ENCODE measurements at places on chromosomes 2 and 18.

DNA sequence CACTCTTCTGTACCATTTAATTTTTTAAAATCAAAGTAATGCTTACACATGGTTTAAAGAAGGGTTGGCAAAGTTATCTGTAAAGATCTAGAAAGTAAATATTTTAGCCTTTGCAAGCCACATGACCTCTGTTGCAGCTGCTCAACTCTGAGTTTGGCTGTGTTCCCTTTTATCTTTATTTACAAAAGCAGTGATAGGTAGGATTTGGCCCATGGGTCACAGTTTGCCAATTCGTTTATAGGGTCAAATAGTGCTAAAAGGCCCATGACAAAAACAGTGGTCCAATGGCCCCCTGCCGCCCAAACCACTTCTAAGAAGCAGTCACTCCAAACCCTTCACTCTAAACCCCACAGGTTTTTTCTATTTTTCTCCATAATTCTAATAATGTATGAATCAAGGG lies 124.8 kb downstream of the PARD3B start:
- no peak for DNase-seq

GRCh38 chr2:217220228-217221013 lies 360.6 kb upstream of the TNP1 start:
- DNase-seq, result no peak

DNA sequence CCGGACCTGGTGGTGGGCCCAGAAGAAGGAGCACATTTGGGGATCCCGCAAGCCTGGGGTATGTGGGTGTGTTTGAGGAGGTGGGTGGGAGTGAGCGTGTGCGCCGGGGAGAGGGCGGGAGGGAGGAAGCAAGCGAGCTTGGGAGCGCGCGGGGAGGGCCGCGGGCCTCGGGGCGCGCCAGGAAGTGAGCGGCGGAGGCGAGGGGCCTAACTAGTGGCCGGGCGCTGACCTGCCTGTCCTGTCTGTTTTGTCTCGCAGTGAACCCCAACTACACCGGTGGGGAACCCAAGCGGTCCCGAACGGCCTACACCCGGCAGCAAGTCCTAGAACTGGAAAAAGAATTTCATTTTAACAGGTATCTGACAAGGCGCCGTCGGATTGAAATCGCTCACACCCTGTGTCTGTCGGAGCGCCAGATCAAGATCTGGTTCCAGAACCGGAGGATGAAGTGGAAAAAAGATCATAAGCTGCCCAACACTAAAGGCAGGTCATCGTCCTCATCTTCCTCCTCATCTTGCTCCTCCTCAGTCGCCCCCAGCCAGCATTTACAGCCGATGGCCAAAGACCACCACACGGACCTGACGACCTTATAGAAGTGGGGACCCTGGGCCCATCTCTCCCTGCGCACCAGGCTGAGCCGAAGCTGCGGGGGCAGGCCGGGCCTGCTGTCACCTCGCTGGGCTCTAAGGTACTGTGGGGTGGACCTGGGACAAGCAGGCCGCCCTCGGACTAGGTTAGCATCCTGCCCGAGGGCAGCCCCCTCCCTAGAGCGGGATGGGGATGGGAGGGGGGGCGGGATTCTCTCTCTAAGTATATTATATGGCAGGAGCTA lies 1.2 kb downstream of the HOXD4 start:
- DNase-seq, result no peak

- no peak for DNase-seq
These were observed 23.3 kb downstream of the MAPRE3 start for GRCh38 chr2:26993768-26994167.

DNA sequence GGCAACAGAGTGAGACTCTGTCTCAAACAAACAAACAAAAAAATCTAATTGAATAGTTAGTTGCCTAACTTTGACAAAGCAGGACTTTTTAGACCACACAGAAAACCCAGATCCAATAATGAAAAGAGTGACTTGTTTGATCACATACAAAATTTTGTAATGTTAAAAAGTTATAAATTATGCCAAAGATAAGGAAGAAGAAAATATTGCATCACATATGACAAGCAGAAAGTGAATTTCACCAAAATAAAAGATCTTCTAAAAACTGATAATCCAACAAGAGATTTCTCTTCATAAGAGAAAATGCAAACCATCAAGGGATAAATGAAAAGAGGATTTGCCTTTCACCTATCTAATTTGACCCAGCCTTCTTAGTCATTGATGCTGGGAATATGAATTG lies 2.8 kb upstream of the RMP24 start:
- no peak for DNase-seq

DNA sequence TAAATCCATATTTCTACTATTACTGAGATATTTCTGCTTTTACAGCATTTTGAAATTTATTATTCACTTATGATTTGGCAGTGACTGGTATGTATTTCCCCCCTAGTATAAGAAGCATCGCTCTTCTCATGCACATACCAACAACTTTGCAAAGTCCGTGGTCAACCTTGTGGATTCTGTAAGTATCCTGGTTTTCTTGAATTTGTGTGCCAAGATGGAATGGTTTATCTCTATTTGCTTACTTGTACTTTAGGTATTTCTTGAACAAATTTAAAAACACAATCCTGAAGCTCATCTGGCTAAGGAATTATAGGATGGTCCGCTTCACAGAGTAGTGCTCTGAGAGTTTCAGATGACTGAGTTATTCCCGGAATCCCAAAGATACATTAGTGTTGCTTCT lies 85.0 kb upstream of the FAM237A start:
- no peak for DNase-seq

- DNase-seq, result no peak
These were observed 380.4 kb downstream of the TNS1 start for GRCh38 chr2:217622205-217623060.

DNA sequence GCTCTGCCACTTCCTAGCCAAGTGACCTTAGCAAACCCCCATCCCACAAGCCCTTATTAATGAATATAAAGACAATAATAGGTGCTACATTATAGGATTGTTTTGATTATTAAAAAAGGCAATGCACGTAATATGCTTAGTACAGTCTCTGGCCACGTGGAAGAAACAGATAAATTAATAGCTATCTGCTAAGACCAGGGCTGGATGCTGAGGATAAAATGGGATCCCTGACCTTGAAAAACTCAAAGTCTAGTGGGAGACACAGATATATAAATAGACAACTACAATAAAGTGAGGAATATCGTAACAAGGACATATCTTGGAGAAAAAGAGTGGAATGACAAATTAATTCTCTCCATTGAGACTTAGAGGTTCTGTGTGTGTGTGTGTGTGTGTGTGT lies 29.9 kb upstream of the PARD3B start:
- no peak for DNase-seq

- DNase-seq, result no peak
These were observed 152.3 kb downstream of the KCNE4 start for GRCh38 chr2:223203971-223204929.

GRCh38 chr2:138718405-138718804 lies 61.8 kb downstream of the NXPH2 start:
- no peak for DNase-seq

DNA sequence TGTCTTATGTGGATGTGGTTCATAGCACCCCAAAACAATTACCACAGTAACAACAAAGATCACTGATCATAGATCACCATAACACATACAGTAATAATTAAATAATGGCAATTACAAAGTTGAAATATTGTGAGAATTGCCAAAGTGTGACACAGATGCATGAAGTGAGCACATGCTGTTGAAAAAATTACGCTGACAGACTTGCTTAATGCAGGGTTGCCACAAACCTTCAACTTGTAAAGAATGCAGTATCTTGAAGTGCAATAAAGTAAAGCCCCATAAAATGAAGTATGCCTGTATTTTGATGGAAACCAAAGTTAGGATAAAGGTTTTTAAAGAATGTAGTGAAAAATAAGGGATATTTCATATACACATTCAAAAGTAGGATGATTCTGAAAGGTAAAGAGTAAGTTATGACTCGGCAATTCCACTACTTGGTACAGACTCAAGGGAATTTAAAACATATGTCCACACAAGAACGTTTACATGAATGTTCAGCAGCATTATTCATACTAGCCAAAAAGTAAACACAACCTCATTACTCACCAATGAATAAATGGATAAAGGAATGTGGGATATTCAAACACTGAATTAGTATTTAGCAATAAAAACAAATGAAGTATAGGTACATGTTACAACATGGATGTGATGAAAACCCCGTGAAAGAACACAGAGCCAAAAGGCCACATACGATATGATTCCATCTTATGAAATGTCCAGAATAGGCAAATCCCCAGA lies 61.6 kb downstream of the SCN9A start:
- no peak for DNase-seq

- no peak for DNase-seq
These were observed 44.2 kb upstream of the ITSN2 start for GRCh38 chr2:24404491-24404921.

DNA sequence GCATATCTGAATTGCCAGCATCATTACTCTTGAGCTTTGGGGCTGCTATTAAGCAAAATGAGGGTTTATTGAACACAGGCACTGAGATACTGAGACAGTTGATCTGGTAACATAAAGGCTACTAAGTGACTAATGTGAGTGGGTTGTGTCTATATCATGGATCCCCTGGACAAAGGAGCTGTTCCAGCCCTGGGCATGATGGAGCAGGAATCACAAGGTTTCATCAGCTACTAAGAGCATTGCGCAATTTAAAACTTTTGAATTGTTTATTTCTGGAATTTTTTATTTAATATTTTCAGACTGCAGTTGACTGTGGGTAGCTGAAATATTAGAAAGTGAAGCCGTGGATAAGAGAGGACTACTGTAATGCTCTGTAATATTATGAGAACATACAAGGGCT lies 73.5 kb downstream of the MGAT5 start:
- DNase-seq, result no peak

DNA sequence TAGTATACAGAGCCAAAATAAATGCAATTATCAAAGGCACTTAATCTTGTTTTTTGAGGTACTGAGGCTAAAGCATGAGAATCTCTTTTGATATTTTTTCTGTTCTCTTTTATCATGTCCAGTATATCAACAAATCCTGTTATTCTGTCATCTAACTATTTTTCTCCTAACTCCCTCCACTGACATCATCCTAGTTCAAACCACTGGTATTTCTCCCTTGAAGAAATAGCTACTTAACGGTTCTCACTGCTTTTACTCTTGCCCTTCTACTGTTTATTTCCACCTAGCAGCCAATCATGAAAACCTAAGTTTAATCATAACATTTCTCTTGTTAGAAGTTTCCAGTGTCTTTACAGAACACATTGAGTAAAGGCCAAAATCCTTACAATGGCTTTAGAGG lies 317.6 kb downstream of the GPD2 start:
- DNase-seq, result no peak

DNA sequence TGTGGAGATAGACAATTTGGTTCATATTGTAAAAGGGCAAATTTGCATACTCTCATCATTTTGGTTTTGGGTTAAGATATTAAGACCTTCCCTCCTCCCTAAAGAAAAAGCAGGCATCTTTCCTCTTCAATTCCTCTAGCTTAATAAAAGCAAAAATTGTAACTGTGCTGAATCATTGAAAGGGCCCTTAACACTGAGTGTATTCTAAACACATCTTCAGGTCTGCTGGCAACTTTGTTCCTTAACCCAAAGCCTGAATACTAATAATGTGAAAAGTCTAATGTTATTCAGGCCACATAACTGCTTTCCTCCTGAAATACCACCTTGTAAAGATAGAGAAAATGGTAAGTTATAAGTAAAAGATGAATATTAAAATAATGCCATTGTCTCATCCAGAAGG lies 1200.5 kb upstream of the FAM98A start:
- DNase-seq, result no peak

DNA sequence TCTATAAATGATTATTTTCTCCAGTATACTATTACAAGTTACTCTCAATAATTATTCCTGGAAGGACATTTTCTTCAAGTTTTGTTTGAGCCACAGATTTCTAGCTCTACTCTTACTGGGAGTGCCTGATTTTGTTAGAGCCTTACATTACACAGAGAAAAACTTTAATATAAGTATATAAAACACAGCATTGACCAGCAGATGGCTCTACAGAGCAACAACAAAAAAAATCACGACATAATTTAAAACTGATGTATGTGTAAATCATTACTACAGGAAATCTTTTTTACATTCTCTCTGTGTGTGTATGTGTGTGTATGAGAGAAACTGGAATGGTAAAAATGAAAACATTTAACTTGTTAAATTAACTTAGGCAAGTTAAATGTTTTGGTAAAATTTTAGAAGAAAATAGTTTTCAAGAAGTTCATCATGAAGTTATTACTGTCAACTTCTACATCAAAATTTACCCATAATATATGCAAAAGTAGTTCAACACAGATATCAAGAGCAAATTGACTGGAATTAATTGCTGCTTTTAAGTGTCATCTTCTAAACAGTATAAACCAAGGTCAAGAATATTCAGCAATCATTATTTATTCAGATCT lies 103.3 kb downstream of the MDH1 start:
- DNase-seq, result peak; percentile 49

DNA sequence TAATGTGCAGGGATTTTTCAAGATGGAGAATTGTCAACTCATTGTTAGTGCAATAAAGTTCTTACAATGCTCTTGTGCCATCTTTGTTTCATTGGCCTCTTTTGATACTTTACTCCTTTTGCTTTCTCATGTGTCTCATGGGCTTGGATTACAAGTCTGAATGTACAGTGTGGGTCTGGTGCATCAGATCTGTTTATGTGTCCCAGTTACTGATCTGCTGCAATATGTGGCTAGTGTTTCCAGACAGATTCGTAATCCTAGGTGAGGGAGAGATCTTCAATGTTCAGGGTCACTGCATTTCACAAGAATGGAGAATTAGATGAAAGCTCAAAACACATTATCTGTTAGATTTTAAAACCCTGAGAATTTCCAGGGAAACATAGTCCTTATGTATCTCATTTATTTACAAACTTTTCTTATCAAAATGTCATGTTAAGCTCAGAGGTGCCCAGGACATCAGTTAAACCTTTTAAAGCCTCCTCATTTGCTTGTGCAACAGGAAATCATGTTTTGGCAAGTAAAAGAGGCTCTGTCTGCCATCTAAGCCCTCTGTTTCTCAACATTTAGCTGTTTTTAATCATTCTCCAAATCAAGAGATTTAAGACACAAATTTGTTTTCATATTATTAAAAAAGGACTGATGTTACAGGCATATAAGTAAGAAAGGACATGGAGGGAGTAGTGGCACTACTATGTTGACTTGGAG lies 108.1 kb downstream of the NUP35 start:
- DNase-seq, result no peak

DNA sequence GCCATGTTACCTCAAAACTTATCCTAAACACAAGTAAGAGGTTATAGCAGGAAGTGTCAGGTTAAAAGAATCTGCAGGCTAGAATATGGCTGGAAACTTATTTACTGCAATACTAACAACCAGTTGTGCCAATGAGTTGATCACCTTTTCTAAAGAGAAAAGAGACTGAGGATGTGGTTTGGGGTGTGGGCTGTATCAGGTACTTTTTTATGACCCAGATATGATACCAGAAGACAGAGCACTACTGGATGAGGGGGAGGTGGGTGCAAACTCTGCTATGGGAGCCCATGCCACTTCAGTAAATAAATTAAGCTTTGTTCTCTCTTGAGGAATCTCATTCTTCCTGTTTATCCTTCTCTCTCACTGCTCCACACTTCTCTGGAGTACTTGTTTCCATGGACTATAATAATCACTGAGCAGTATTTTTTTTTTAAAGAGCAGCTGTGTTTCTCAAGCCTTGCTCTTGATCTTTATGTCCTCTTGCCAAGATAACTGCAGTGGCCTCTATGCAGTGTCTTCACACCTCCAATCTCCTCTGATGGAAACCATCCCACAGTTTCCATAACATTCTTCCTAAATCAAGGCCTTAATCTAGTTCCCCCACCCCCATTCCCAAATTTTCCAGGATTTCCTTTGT lies 51.2 kb upstream of the NOSTRIN start:
- peak; percentile 70 for DNase-seq

GRCh38 chr2:152047824-152048471 lies 50.9 kb downstream of the CACNB4 start:
- DNase-seq, result no peak
